ENCODE measurements at places on chromosomes 16 and 17. TPM values are rescaled to one million over a fixed set of nuclear protein-coding genes. Genes with fewer than 3 reads are reported as not detected.

Gene OR4D1
- not detected for total RNA-seq

Gene KRT23
- total RNA-seq = 19.0 TPM

Gene TRIM65
- total RNA-seq = 53.0 TPM

Gene NKD1
- total RNA-seq = 11.4 TPM

Gene TMEM238L
- not detected for total RNA-seq

Data from HCT116 (cell line).